Myocyte (in vitro differentiated cells): ENCODE measurements at places on chromosomes 4 and X.
A peak's percentile ranks its signal among the peaks of the same experiment; 100 is the strongest.

GRCh38 chrX:12894074-12895030 lies 12.1 kb upstream of the TLR8 start:
- DNase-seq: peak; percentile 9

- no peak for DNase-seq
Measured at GRCh38 chr4:47662975-47663374, 174.9 kb downstream of the CORIN start.

DNA sequence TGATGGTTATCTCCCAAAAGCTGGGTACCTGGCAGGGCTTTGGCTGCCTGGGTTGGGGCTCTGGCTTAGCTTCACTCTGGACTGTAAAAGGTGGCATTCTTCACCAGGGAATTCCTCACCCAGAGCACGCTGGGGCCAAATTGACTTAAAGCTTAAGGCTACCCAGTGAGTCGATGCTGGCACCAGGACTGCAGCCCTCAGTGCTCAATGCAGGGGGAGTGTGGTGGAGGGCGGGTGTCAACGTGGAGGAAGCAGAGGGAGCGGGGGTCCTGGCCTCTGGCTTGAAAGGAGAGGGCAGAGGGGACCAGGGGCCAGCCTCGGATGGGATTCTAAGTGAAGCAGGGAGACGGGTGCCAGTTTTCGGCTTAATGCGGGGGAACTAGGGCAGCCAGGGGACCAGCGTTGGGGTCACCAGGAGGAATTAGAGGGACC lies 446 bp upstream of the FAM50A start:
- no peak for DNase-seq

GRCh38 chr4:71303850-71304249 lies 35.0 kb upstream of the SLC4A4 start:
- DNase-seq: no peak

DNA sequence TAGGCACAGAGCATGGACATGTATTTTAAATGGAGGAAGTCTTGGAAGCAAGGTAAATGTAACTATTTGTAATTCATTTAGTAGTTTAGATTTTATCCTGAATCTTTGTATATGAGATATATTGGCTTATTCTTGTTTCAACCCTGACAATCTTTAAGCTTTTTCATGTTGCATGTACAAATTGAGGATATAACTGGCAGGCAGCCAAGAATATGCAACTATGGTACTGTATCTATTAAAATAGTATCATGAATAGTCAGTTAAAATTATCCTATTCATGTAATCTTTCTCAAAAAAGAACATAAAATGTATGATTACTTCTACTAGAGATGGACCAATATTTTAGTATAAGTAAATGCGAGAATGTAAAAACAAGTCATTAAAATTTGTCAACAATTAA lies 1141.5 kb downstream of the PCDH18 start:
- no peak for DNase-seq

DNA sequence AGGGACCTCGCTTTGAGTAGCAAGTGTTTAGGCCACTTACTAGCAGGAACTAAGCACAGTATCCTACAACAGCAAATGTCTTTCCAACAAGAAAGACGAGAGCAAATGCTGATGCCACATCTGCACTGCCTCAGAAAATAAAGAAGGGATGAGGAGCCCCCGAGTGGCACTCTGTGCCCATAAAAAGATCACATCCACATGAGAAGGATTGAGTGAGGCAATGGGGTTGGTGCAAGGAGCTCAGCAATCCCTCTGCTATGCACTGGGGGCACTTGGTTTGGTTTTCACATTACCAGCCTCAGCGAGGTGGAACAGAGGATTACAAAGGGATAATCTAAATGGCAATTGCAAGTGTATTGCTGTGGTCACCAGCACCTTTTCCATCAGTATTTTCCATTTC lies 252.8 kb upstream of the SLC7A11 start:
- DNase-seq: peak; percentile 70

- no peak for DNase-seq
Measured at GRCh38 chr4:185437809-185438208, 12.0 kb upstream of the UFSP2 start.

GRCh38 chr4:163269869-163270268 lies 62.5 kb downstream of the NPY1R start:
- peak; percentile 1 for DNase-seq

- peak; percentile 53 for DNase-seq
Measured at GRCh38 chr4:173752610-173753230, 222.7 kb upstream of the HAND2 start.

GRCh38 chr4:3853388-3854035 lies 87.3 kb downstream of the ADRA2C start:
- no peak for DNase-seq

- no peak for DNase-seq
Measured at GRCh38 chr4:102736636-102737549, 23.9 kb downstream of the MANBA start.

DNA sequence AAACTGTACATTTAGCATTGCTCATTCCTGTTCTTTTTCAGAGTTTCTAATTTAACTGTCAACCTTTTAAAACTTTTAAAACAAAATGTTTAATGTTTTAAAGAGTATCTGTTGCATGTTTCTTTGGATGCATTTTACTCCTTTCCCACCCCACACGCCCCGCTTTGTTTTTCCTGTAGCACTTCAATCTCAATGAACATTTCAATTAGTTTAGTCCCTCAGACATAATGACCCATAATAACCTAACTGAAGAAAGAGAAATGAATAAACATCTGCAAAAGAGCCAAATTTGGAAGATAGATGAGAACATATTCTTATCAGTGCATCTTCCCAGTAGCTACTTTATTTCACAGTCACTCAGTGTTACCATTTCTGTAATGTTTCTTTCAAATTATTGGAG lies 7.5 kb downstream of the PCDH10 start:
- no peak for DNase-seq

DNA sequence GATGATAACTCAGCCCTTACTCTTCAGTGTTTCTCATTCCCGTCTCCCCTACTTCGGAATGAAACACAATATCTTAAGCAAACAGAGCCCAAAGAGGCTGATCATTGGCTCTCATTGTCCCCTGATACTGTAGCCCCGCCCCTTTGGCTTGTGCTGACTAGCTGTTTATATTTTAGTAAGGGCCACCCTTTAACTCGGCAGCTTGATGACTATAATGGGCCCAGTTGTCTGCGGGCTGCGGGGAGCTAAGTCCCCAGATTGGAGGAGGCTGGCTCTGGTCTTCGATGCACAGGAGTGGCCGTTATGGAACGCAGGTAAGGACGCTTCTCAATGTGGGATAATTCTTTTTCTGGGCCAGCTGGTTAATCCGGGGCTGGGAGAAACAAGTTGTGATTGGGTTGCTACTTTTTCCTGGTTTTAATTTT lies at the start of gene TRIM2:
Gene TRIM2, plus strand, starts transcription at position 197 of the 425 bp plus-strand sequence. Its CDS starts 88 bp downstream, at position 285.
- peak; percentile 68 for DNase-seq

- no peak for DNase-seq
Measured at GRCh38 chr4:45518832-45519231, 605.0 kb downstream of the GABRG1 start.

DNA sequence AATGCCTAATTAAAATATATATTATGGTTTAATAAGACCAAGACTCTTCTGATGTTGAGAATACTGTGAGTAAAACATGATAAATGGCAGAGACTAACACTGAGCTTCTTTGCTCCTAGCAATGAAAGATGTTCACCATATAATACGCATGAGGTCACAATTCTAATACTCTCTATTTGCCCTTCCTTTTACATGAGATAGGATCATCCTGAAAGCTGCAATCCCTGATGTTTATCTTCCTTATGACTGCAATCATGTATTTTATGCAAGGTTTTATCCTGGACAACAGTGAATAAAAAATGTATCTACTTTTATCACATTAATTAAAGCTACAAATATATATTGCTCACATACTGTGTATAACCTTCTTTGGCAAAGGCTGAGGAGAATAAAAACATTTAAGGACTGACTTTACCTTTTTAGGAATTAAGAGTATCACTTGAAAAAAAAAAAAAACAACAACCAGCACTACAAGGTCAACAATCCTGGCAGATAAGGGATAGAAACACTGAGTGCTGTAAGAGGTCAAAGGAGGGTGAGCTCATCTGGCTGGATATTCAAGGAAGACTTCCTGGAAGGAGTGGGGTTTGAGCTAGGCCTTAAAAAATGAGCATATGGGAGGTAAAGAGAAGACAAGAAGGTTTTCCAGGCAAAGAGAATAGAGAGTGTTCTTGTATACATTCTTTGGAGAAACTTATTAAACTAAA lies 99.9 kb downstream of the AREG start:
- no peak for DNase-seq
